ENCODE measurements at places on chromosomes 3 and 15.

DNA sequence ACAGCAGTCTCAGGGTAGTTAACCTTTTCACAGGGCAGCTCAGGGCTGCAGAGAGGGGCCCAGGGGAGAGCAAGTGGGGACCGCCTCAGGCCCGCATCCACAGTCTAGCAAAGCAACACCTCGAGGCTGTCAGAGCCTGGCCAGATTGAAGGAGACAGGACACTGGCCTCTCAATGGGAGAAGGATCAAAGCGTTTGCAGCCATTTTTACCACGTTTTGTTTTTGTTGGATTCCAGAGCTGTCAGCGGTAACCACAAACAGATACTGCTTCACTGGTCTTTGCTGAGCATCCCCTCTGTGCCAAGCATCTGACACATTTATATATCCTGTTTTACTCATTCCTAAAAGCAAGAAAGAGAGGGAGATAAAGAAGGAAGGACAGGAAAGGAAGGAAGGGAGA lies 153.8 kb downstream of the SHQ1 start:
- DNase-seq = no peak

GRCh38 chr3:176796371-176796770 lies 400.9 kb downstream of the TBL1XR1 start:
- no peak for DNase-seq

GRCh38 chr3:28150465-28151206 lies 90.8 kb upstream of the CMC1 start:
- peak; percentile 60 for DNase-seq

- DNase-seq = no peak
Measured at GRCh38 chr3:178808748-178809147, 262.9 kb downstream of the ZMAT3 start.

DNA sequence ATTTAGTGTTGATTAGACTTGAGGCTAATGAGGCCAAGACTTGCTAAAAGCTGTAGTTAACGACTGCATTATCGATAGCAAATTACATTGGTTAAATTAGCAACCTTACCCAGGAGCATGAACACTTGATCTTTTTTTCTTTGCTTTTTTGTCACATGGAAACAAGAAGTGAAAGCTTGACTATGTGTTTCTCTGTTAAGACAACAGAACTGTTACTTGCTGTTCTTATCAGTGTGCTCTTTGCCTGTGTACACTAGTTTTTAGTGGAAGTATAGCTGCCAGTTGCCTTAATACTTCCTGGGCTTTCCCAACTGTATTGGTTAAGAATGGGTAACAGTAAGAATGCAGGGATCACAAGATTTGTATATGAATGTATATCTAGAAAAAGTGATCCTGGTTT lies 625.5 kb downstream of the NAALADL2 start:
- DNase-seq = no peak

- DNase-seq = no peak
Measured at GRCh38 chr15:43383070-43383469, 12.2 kb downstream of the TUBGCP4 start.

DNA sequence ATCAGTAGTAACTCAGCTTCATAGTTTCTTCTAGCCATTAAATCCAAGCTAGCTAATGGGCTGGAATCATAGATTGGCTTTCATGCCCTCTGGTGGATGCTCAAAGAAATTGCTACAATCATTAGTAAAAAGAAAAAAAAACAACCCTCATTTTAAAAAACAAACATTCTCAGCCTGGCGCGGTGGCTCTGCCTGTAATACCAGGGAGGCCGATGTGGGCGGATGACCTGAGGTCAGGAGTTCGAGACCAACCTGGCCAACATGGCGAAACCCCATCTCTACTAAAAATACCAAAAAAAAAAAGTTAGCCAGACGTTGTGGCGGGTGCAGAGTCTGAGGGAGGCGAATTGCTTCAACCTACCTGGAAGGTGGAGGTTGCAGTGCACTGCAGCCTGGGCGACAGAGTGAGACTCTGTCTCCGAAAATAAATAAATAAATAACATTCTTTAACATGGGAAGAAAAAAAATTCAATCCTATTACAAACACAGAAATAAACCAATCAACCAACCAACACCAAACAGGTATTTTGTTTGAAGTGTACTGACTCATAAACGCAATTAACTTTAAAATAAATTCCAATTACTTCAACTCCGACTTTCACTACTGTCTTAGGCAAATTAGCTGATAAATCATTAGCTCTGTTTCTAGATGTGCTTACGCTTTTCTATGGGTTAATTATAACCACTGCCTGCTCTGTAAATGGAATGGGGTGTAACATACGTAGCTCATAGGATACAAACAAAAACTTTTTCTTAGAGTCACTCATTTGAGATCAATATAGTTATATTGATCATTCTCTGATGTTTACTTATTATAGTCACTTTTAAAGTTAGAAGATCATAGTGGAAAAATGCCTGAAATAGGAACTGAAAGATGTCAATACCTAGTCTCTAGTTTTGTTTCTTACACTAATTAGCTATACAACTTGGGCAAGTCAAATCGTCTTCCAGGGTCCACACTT lies 24.9 kb downstream of the TMEM207 start:
- DNase-seq = peak; percentile 63

DNA sequence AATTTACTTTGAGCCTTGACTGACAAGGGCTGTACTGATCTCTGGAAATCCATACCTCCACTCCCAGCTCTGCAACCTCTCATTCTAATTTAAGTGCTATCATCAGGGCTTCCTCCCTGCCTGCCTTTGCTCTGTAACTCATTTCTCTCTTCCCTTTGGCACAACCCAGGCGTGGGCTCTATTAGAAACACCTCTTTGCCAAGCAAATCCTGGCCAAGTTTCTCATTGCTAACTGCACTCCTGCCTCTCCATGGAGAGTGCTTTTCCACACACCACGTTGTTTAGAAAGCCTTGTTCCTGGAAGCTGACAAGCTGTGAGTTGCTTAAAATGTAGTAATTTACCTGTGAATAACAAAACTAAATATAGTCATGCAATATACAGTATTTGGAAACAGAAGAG lies 20.1 kb upstream of the FSTL1 start:
- DNase-seq = no peak

- DNase-seq = no peak
Measured at GRCh38 chr15:50066202-50066601, 52.8 kb downstream of the ATP8B4 start.

DNA sequence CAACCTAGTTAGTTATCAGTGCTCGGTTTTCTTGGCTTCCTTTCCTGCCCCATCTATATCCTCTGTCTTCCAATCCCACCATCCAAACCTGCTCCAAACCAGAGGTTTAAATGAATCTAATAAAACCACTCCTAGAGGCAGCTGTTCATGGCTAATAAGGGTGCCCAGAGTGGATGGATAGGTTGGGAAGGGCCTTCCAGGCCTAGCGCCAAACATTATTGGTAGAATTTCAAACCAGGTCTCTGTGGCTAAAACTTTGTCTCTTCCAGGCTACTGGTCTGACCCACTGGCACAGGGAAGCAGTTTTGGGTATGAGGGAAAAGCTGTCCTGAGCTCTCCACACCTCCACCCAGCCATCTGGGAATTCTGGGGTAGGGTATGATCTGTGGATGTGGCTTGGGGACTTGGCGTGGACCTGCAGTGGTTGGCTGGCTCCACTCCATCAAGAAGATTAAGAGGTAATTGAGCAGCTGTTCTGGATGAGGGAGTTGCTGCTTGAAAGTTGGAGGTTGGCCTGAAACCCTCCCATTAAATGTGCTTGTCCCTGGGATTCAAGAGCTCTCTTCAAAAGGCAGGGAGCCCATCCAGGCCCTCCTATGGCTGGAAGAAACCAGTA lies 29.3 kb upstream of the INSYN1 start:
- peak; percentile 50 for DNase-seq

DNA sequence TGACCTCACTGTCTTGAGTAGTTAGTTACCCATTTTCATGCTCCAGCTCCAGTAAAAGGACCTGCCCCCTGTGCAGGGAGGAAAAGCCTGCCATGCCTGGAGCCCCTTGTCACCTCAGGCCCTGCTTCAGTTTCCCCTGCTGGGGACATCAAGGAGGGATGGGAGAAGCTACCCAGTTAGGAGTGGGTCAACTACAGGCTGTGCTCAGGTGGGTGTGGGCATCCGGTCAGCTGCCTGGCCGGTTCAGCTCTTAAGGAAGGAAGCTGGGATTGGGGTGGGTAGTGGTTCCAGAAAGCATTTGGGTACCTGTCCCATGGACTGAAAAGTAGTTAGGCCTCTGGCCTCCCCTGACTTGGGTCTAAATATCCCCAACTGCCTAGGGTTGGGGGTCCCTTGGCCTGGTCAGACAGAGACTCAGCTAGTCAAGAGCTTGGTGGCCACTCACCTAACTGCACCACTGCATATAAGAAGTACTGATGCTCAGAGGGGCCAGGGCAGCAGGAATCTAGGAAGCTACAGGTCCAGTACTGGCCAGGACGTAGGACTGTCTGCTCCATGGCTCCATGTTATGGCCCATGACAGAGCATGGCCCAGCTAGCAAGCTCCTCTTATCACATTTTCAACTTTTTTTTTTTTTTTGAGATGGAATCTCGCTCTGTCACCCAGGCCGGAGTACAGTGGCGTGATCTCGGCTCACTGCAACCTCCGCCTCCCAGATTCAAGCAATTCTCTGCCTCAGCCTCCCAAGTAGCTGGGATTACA lies 549 bp downstream of the LSMEM2 start:
- DNase-seq = no peak

DNA sequence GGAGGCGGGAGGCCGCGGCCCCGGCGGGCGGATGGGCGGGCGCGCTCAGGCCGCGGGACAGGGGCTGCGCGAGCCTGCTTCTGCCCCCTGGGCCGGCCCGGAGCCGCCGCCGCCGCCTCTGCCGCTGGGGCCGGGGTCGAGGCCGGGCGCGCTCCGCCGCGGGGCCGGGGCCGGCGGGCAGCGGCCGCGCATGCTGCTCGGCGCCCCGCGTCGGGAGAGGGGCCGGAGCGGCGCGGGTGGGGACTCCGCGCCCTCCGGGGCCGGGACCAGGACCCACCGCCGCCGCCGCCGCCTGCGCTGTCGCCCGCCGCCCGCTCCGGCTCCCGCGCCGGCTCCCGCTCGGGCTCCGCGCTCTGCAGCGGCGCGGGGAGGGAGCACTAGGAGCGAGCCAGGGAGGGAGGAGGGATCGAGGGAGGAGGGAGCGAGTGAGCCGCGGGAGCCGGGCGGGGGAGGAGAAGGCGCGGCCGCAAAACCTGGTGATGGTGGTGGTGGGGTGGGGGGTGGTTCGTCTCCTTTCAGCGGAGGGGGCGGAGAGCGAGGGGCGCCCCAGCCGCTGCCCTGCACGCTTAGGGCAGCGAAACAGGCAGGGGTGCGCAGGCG lies at the start of gene LINGO1:
Gene LINGO1, minus strand, starts transcription at position 379 of the 600 bp plus-strand sequence. CDS start 597 bp downstream, outside the sequence.
- DNase-seq = peak; percentile 84

- no peak for DNase-seq
Measured at GRCh38 chr15:96882121-96882772, 551.7 kb downstream of the NR2F2 start.

DNA sequence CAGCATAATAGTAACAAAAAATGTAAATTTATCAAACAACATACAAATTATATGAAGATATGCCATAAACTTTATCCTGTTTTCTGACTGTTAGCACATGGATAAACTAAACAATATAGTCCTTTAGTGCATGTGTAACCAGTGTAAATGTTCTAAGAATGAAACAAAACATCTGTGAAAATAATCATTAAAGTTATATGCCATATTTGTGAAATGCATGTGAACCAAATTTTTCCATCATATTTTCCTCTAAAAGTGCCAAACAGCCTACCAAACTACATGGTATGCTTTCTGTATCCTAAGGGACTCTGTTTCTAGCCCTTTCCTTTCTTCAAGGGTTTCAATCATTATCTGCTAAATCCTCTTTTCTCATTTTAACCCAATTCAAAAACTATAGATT lies 23.9 kb upstream of the RSL24D1 start:
- DNase-seq = no peak

DNA sequence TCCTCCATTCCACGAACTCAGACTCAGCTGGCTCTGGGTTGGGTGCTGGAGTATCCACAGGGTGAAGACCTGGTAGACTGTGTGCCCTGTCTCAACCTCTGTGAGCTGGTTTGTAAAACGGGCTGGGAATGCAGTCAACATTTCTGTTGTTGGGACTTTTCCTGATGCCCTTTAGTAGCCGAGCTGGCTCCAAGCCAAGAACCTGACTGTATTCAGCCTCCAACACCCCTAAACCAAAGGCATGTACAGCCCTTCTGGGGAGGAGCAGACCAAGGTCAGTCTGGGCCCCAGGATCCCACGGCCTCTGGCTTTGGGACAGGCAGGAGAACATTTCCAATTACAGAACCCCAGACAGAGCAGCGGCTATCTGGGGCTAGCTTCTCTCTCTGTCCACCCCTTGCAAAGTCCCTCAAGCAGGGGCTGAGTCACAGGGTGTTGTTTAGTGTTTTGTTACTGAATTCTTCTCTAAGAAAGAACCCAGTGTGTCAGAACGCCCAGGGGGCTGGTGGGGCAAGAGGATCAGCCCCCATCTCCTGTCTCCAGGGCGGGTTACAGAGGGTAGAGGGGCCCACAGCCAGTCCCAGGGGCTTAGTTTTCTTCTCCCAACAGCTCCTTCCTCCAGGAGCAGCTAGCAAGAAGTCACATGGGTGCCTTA lies 56.8 kb upstream of the SLC6A6 start:
- DNase-seq = no peak

GRCh38 chr3:169699070-169699469 lies 35.6 kb upstream of the MECOM start:
- no peak for DNase-seq

- DNase-seq = no peak
Measured at GRCh38 chr3:64717872-64718613, 30.2 kb upstream of the ADAMTS9 start.

DNA sequence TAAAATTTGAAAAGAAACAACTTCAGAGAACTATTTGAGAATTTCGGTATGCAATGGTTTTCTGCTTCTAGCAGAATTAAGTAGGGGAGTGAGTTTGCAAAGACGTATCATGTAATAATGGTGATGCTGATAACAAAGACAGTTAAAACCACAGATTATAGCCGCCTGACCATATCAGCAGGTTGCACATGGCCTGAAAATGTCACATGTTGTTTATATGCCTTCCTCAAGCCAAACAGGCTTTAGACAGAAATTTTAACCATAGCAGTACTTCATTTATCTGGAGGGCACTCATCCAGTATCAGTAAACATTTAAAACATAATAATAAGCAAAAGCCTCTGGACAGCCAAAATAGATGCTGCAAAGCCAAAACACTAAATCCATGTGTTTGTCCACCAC lies 131.7 kb downstream of the RYR3 start:
- DNase-seq = no peak

GRCh38 chr3:159185443-159186050 lies 383.7 kb downstream of the MFSD1 start:
- no peak for DNase-seq

GRCh38 chr3:122258757-122259371 lies 66.2 kb upstream of the CSTA start:
- DNase-seq = peak; percentile 82

DNA sequence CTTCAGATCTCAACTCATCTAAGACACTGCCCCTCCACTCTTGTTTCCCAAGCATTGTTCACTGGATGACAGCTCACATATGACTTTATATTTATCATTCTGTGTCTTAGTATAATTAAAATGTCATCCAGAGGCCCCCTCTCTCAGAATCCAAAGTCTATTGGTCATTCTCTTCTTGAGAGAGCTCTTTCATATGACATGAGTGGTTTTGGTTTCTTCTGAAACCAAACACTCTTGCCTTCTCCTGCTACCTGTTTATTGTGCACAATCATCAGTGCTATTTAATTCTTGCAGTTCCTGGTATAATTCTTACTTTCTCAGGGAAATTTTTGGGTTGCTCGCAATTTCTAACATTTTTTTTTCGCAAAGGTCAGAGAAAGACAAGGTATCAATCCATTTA lies 249.5 kb downstream of the IL5RA start:
- no peak for DNase-seq

- no peak for DNase-seq
Measured at GRCh38 chr3:38141952-38142273, 3.5 kb downstream of the MYD88 start.

GRCh38 chr3:76352511-76353284 lies 567.3 kb upstream of the ZNF717 start:
- no peak for DNase-seq

Data from eye (tissue), 1 donor.